ENCODE measurements at places on chromosomes 1 and 21.

DNA sequence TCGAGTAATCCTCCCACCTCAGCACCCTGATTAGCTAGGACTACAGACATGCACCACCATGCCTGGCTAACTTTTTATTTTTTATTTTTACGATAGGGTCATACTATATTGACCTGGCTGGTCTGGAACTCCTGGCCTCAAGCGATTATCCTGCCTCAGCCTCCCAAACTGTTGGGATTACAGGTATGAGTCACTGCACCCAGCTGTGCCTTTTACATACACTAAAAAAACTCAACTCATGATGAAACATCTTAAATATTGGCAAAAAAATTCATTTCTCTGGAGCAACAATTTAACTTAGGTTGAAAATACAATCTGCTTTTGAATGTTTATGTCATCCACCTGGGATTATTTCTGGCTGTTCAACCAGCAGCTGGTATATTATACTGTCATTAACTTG lies 598.3 kb upstream of the ZP4 start:
- no peak for ATAC-seq

GRCh38 chr1:161179698-161180097 lies 2.4 kb upstream of the B4GALT3 start:
- no peak for ATAC-seq

- ATAC-seq, result peak; percentile 68
These were observed 1.2 kb downstream of the SARS1 start for GRCh38 chr1:109214695-109215623.

- no peak for ATAC-seq
These were observed 31.5 kb downstream of the SNAP47 start for GRCh38 chr1:227766653-227767277.

DNA sequence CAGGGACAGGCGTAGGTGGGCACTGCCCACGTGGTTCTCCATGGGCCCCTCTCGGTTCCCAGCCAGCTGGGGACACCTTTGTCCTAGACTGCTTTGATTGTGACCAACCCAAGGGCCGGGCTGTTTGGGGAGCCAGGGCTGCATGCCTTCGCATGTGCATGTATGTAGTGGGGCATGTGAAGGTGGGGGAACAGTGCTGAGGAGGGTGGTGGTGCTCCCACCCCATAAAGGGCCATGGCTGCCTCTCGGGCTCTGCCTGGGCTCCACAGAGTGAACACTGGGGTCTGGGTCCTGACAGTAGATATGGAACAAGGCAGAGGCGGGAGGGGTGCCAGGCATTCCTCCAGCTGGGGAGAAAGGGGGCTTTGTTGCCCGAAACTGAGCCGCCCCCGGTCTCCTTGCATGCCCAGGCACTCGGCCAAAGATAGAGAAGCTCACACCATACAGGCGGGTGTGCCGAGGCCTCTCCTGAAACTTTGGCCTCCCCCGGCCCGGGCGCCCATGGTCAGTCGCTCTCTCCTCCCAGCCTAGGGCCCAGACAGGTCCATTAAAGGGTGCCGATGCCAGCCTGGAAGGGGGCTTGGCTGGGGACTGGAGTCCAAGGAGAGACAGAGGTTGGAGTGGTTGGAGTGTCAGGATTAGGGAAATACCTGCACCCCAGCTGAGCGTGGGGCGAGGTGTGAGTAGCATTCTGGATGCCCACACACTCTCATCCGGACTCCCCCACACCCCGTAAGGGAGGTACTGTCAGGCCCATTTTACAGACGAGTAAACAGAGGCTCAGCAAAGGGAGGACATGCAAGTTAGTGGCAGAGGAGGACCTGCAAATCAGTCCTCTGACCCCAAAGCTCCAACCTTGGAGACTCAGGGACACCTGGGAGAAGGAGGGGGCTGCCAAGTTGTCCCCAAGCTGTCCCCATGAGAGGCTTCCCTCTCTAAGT lies 41.1 kb downstream of the EPHA2 start:
- ATAC-seq, result no peak

- peak; percentile 49 for ATAC-seq
These were observed 719 bp downstream of the SOD1 start for GRCh38 chr21:31660259-31660565.

DNA sequence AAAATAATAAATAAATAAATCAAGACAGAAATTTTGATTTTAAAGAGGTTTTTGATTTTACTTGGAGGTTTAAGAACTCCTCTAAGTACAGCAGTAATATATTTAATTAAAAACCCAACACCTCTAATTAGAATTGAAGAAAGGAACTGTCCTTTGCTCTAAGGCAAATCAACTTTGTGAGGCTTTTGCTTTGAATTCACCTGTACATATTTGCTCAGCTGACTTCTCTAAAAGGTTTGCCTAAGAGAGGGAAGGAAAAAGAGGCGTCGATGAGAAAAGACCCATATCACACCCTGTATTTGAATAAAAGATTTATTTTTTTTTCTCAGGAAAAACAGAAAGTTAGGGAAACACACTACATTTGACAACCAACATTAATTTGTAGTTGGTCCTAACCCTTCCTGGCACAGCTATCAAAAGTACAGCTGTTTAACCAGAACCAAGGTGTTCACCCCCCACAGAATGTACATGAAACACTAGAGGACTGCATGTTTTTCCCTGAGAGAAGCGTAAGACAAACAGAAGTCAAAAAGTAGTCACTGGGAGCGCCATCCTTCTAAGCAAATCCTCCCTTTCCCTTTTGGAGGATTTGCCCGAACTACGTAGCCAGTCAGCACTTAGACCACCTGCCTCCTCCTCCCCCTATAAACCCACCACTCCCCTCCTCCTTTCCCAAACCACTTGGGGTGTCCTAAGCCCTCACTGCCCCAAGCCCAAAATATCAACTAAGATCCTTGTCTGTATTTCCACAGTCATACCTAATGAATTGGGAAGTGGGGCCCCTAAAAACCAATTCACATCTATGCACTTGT lies 4.9 kb downstream of the MCL1 start:
- no peak for ATAC-seq

GRCh38 chr1:46467183-46467504 lies 22.5 kb upstream of the DMBX1 start:
- no peak for ATAC-seq

- ATAC-seq, result no peak
These were observed 33.6 kb upstream of the ZZZ3 start for GRCh38 chr1:77716065-77716464.

- no peak for ATAC-seq
These were observed 101.1 kb downstream of the RHOU start for GRCh38 chr1:228836427-228836826.

GRCh38 chr1:111535256-111536191 lies 32.1 kb upstream of the ADORA3 start:
- peak; percentile 81 for ATAC-seq

DNA sequence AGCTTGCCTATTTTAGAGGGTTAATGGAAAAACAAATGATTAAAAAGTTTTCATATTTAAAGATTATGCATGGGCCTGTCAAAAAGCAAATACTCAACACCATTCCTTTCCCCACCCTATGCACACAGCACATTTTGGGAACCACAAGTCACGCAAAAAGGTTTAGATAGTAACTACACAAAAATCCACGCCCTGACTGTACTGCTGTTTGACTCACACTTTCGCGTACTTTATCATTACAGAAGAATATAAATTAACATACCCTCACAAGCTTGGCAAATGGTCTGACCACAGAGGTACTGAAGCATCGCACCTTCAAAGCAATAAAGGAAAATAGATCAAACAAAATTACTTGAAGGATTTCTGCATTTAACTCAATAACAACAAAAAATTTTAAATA lies 1.4 kb downstream of the ATP5PO start:
- no peak for ATAC-seq

GRCh38 chr1:44347280-44347679 lies 7.8 kb downstream of the ERI3 start:
- ATAC-seq, result peak; percentile 68

DNA sequence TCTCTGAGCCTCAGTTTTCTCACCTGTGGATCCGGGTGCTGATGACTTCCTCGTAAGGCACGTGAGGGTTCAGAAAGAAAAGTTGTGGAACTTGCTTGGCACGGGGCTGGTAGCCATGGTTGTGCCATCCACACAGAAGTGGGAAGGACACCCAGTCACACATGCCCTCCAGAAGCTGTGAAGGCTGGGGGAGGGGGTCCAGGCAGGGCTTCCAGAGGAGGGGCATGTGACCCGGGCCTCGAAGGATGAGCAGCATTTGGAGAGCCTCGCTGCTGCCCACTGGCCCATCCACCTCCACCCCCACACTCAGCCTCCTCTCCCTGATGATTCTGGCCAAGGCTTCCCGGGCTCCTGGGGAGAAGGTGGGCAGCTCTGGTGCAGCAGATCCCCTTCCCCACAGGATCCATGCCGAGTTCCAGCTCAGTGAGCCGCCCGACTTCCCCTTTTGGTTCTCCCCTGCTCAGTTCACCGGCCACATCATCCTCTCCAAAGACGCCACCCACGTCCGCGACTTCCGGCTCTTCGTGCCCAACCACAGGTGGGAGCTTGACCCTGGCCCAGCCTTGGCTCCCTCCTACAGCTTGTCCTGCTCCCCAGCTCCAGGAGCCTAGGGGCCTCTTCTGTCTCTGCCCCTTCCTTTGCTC lies 9.4 kb downstream of the SELENON start:
- ATAC-seq, result no peak

DNA sequence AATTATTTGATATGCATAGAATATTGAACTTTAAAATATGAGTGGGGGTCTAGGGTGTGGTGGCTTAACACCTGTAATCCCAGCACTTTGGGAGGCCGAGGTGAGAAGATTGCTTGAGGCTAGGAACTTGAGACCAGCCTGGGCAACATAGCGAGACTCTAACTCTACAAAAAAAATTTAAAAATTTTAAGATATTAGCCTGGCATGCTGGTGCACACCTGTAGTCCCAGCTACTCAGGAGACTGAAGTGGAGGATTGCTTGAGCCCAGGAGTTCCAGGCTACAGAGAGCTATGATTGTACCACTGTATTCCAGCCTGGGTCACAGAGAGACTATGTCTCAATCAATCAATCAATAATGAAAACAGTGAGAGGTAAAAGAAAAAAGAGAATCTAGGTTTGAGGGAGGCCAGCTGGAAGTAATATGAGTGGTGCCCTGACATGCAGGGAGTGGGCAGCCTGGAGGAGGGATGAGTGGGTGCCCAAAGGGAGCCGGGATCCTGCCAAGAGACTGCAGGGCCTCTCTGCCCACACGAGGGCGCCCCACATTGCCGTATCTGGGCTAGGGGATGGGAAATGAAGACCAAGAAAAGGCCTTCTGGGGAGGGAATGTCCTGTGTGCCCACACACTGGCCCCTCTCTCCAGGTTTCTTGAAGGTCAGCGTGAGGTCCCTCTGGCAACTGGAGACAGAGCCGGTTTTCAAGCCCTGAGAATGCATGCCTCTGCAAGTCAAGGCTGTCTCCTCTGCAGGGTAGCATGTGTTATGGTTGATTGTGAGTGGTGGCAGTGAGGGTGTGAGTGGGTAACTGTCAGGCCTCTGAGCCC lies 93.9 kb upstream of the PPM1J start:
- peak; percentile 36 for ATAC-seq

- peak; percentile 37 for ATAC-seq
These were observed 11.4 kb upstream of the BCAR3 start for GRCh38 chr1:93692983-93693591.

GRCh38 chr1:53552981-53553733 lies 94.0 kb downstream of the DMRTB1 start:
- ATAC-seq, result no peak

DNA sequence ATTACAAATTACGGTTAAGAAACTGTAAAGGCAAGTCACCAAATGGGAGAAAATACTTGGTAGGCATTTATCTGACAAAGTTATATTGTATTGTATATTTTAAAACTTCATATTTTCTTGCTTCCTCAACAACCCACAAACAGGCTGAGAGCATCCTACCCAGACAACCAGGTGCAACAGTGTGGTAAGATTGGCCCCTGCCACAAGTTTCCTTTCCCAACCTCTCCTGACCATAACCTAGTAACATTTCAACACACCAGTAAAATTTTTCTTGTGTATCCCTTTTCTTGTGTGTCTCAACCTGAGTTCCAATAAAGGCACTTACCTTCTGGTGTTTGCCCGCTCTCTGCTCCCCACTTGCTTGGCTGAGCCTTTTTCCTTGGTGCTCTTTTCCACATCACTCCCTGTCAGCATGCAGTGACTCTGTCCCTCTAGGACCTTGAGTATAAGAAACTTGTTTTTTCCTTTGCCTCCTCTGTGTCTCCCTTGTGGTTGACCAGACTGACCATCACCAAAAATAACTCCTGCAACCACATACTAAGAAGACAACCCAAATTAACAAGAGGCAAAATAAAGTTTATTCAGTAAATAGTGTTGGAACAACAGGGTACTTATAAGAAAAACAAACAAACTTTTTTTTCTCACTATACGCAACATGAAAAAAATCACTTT lies 40.9 kb downstream of the FCRL3 start:
- ATAC-seq, result no peak

- no peak for ATAC-seq
These were observed 85.9 kb upstream of the SOX13 start for GRCh38 chr1:203986887-203987461.

- ATAC-seq, result peak; percentile 51
These were observed 7.4 kb downstream of the KYAT3 start for GRCh38 chr1:88985032-88985431.

- no peak for ATAC-seq
These were observed 2.8 kb downstream of the ACTRT2 start for GRCh38 chr1:3024019-3024418.

DNA sequence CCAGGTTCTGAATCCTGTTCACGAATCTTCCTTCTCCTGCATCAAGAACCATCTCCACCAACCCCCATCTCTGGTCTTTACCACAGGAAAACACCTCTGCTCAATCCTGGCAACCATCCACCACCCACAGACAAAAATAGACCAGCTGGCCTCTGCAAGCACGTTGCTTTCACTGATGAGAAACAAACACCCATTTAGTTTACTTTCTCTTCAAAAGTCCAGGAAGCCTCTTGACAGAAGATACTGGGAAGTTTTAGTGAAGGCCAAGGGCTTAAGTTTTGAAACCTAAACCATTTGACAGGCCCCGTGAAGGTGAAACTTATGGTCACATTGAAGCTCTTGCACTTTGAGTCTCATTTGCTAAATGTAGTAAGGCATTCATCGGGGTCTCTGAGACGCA lies 122.6 kb upstream of the PPP2R5A start:
- ATAC-seq, result no peak

DNA sequence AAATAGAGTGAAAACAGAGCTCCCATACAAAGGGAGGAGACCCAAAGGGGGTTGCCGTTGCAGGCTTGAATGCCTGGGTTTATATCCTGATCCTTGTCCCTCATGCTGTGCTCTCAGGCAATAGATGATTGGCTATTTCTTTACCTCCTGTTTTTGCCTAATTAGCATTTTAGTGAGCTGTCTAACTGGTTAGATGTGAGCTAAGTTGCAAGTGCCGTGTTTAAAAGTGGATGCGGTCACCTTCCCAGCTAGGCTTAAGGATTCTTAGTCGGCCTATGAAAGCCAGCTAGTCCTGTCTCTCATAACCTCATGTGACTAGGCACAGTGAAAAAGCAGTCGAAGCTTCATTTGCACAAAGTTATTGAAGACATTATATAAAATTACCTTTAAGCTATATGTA lies 356.7 kb upstream of the TMPRSS15 start:
- no peak for ATAC-seq
